ENCODE measurements at places on chromosomes 3 and 15.

DNA sequence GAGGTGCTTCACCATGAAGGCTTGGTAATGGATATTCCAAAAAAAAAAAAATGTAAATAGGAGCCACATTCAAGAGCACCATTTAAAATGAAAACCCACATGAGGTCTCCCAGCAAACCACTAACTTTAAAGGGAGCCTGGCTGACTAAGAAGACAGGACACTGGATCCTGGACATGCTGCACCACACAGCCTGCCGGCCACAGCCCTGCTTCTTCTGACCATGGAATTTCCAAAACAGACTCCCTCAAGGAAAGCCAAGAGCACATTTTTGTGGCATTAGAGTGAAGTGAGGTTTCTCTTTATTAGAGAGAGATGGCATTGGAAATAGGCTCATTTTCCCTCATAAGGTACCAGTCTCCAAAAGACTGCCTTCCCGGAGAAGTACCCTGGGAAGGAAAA is 113.9 kb downstream of the RORA start:
- DNase-seq = no peak

DNA sequence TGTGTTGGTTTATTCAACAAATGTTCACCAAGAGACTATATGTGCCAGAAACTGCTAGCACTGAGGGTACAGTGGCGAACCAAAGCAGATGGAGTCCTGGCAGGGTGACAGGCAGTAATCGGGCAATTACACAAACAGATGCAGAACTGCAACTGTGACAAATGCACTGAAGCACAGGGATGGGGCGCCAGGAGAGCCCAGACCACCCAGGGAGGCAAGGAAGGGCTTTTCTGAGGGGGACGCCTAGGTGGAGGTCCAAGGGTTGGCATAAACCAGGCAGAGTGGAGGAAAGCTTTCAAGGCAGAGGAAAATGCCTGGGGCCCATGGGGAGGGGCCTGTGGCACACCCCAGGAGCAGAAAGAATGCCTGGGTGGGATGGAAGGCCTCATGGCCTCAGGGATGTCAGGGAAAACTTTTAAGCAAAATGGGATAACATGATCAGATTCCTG is 5.5 kb downstream of the DIS3L start:
- DNase-seq = no peak

GRCh38 chr3:69013253-69014021 is at the start of gene EOGT:
EOGT (minus strand) TSS chr3:69013684; CDS start chr3:69009846, 3,838 bp downstream.
- peak; percentile 89 for DNase-seq

DNA sequence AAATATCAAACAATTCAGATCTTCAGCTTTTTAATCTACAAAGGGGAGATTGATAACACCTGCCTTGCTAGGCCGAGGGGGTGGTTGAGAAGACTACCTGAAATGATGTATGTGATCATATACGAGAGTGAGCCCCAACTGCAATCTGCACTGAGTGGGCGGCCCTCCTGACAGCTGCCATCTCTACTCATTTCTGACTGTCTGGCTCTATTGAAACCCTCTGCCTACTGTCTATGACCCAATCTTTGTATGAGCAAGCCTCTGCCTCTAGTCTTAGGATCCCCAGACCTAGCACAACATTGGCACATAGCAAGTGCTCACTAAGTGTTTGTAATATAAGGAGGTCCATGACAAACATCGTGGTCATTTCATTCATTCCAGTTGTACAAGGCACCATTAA is 144.4 kb upstream of the NR2F2 start:
- DNase-seq = no peak

DNA sequence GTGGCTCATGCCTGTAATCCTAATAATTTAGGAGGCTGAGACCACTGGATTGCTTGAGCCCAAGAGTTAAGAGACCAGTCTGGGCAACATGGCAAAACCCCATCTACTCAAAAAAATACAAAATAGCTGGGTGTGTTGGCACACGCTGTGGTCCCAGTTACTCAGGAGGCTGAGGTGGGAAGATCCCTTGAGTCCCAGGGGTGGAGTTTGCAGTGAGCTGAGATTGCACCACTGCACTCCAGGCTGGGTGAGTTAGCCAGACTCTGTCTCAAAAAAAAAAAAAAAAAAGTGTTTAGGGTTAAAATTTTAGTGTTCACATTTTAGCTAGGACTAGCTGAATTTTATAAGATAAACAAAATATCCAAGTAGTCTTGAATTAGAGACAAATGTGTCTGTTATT is 1340.1 kb upstream of the EPHA6 start:
- no peak for DNase-seq

GRCh38 chr3:57903124-57903890 is 104.9 kb upstream of the FLNB start:
- DNase-seq = no peak

GRCh38 chr3:140995881-140996280 is 54.2 kb downstream of the SLC25A36 start:
- DNase-seq = no peak

GRCh38 chr15:75551091-75551490 is 28.0 kb downstream of the PTPN9 start:
- no peak for DNase-seq

DNA sequence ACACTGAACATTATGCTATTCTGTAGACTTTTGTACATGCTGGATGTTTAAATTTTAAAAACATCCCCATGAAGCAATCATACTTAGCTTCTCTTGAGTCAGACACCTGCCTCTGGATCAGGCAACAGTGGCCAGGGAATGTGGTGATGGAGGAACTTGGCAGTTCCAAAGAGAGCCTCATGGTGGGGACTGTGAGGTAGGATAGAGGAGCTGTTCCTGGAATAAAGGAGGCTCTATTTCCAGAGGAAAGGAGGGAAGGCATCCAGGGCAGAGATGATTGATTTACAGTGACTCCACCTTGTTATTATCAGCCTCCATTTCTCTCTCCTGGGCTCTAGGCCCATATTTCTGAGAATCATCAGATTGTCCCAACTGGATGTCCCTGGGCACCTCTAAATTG is 35.0 kb upstream of the ABHD17C start:
- DNase-seq = no peak

- DNase-seq = no peak
These were observed 31.6 kb downstream of the FAM227B start for GRCh38 chr15:49589030-49589429.

- DNase-seq = no peak
These were observed 584.0 kb upstream of the LMCD1 start for GRCh38 chr3:7917443-7918151.

GRCh38 chr3:37577697-37578096 is 284.0 kb upstream of the CTDSPL start:
- no peak for DNase-seq

DNA sequence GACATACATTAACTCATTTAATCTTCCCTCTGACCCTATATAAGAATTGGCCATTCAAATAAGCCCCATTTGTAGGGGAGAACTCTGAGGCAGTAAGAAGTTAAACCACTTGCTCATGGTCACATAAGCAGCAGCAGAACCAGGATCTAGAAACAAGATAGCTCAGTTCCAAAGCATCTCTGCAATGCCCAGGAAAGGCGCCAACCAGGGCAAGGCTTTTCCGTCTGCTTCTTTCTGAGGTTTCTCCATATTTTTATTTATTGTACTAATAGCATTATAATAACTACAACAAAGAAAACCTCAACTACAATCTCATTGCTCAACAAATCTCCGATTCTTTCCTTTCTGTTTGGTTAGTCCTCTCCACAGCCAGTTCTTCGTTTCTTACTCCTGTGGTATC is 4.3 kb upstream of the UBE2E2 start:
- DNase-seq = no peak

DNA sequence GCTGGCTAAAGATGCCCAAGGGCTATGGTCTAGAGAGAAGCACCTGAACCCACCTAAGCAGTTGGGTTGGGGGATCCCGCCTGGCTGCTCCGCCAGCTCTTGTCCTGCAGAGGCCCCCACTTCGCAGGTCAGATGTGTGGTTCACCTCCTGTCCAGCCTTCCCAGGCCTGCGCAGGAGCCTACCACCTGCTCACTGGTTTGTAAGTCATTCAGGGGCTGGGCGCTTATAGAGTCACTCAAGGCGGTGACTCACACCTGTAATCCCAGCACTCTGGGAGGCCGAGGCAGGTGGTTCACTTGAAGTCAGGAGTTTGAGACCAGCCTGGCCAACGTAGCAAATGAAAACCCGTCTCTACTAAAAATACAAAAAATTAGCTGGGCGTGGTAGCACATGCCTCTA is 3.9 kb upstream of the FURIN start:
- no peak for DNase-seq

GRCh38 chr3:125334675-125335560 is 40.2 kb downstream of the ZNF148 start:
- no peak for DNase-seq

DNA sequence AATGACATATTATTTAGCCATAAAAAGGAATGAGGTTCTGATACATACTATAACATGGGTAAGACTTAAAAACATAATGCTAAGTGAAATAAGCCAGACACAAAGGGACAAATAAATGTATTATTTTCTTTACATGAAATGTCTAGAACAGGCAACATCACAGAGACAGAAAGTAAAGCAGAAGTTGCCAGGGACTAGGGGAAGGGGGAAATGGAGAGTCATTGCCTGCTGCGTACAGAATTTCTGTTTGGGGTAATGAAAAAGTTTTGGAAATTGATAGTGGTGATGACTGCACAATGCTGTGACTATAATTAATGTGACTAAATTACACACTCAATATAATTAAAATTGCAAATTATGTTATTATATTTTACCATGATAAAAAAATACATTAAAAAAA is 99.9 kb downstream of the ANO10 start:
- no peak for DNase-seq

- no peak for DNase-seq
These were observed 154.9 kb downstream of the PEX5L start for GRCh38 chr3:179881791-179882190.

- DNase-seq = no peak
These were observed 123.9 kb downstream of the FOXB1 start for GRCh38 chr15:60128000-60128376.

DNA sequence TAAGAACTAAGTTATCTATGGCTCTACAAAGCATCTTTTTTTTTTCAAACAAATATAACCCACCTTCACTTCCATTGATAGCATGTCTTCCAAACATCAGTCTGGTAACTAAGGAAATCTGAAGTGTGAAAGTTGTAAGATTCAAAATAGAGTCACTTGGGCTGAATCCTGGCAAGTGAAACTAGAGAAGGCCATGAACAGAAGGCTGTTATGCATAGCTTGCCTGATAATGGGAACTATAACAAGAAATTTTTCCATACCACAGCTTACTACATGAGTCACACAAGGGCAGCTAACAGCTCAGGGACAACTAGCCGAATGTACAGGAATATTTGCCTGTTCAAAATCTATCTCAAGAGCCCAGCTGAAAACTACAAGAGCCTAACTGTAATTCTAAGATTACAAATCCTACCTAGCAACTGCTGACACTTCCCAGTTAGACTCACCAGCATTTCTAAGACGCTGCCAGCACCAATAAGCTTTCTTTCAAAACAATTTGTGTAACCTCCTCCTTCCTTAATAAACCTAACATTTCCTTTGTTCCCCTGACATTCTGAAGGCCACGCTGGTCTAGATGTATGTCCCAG is 1066.5 kb downstream of the PLOD2 start:
- DNase-seq = no peak

DNA sequence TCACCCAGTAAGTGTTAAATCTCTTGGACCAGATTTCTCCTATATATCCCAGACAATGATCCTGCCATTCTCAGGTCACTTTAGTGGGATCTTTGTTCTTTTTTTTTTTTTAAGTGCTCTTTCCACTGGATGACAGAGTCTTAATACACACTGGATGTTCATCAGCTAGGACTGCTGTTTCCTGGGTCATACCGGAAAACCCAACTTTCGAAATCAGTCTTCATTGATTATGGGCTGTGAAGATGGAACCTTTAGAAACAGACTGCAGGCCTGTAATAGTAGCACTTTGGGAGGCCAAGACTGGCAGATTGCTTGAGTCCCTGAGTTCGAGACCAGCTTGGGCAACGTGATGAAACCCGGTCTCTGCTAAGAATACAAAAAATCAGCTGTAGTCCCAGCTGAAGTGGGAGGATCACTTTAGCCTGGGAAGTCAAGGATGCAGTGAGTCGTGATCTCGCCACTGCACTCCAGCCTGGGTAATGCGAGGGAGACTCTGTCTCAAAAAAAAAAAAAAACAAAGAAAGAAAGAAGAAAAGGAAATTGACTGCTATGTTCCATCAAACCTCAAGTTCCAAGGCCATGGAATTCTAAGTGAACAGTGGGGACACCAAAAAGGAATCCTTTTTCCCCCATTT is 2.3 kb downstream of the EOGT start:
- DNase-seq = no peak

GRCh38 chr3:18512007-18512406 is 86.9 kb upstream of the SATB1 start:
- no peak for DNase-seq

GRCh38 chr3:14541646-14542045 is 1.5 kb upstream of the GRIP2 start:
- DNase-seq = no peak

- no peak for DNase-seq
These were observed 39.7 kb downstream of the ESYT3 start for GRCh38 chr3:138474163-138474562.

- no peak for DNase-seq
These were observed 29.9 kb downstream of the TMEM40 start for GRCh38 chr3:12729051-12729651.

GRCh38 chr3:156586905-156587759 is 32.2 kb upstream of the SSR3 start:
- no peak for DNase-seq

DNA sequence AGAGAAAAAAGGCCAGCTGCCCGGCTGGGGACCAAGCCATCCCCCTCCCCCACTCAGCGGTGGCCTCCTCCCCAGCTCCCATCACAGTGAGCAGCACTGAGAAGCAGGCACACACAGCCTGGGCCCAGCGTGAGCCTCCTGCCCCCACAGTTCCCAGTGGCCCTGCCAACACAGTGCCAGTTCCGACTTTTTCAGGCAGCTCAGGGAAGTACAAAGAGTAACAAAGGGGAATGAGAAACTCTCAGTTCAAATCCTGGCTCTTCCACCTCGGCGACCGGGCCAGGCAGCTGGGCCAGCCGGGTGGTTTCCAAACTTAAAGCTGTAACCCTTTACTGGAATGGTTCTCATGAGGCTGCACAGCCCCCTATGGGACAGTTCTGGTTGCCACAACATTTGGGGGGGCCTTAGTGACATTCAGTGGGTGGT is 18.5 kb downstream of the TNK2 start:
- no peak for DNase-seq

- no peak for DNase-seq
These were observed 464 bp downstream of the GABRG3 start for GRCh38 chr15:26971271-26972018.
